ENCODE measurements at places on chromosomes 5 and 9.

DNA sequence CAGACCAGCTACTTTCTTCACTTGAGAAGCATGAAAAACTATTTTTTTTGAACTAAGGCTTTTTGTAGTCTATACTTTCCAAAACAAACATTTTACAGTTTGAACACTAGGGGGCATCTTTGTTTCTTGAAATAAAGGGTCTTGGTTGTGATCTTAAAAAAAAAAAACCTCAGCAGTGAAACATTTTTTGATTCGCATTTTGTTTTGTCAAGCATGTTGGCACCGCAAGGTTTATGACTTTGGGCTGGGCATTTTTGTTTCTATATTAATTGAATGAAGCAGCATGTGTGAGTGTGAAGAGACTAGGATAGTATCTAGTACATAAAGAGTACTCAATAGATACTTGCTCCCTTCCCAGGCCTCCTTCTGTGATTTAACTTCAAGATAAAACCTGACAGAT is 31.6 kb upstream of the ACOT12 start:
- ATAC-seq, result peak; percentile 80

DNA sequence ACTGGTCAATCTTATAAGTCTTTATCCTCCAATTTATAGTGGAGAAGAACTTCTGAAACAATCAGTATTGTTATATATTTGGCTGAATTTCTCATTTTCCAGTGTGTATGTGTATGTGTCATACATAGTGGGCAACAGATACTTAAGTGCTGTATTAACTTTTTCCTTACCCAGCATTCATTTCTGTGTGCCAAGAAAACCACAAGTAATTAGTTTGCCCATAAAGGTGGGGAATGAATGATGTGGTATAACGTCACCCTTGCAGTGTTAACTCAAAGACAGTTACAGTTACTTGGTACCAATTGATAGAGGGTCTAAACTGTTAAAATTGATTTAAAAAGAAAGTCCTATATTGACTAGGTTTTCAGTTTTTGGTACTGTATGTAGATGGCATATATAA is 2.0 kb downstream of the OGN start:
- ATAC-seq, result no peak

GRCh38 chr9:1832960-1833359 is 182.2 kb upstream of the SMARCA2 start:
- ATAC-seq, result no peak

DNA sequence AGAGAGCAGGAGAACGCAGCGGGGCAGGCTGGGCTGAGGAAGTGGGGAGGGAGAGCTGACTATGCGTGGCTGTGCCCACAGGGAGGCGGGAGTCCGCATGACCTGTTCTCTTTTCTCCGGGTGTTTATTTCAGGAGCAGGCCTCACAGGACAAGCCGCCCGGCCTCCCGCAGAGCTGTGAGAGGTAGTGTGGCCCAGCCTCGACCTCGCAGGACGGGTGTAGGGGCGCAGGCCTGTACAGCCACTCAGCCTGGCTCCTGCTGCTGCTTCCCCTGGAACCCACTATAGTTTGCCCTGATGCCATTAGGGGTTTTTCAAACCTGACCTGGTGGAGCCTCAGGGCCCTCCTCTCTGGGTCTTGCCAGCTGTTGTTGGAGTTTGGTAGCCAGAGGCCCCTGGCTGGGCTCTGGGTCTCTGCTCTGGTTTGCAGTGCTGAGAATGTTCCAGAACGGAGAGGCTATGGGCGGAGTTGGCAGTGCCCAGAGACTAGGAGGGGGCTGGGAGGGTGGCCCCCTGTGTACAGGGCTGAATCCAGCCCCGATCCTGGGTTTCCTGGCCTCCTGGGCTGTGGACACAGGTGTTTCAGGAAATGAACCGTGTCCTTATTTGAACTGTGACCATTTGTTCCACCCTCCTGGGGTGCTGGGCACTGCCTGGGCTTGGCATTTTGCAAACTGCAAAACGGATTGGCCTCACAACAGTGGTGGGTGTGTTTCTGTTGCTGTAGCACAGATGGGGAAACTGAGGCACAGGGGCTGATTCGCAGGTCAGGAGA is 78.8 kb downstream of the WNK2 start:
- no peak for ATAC-seq
